ENCODE measurements at places on chromosomes 12 and 14.

DNA sequence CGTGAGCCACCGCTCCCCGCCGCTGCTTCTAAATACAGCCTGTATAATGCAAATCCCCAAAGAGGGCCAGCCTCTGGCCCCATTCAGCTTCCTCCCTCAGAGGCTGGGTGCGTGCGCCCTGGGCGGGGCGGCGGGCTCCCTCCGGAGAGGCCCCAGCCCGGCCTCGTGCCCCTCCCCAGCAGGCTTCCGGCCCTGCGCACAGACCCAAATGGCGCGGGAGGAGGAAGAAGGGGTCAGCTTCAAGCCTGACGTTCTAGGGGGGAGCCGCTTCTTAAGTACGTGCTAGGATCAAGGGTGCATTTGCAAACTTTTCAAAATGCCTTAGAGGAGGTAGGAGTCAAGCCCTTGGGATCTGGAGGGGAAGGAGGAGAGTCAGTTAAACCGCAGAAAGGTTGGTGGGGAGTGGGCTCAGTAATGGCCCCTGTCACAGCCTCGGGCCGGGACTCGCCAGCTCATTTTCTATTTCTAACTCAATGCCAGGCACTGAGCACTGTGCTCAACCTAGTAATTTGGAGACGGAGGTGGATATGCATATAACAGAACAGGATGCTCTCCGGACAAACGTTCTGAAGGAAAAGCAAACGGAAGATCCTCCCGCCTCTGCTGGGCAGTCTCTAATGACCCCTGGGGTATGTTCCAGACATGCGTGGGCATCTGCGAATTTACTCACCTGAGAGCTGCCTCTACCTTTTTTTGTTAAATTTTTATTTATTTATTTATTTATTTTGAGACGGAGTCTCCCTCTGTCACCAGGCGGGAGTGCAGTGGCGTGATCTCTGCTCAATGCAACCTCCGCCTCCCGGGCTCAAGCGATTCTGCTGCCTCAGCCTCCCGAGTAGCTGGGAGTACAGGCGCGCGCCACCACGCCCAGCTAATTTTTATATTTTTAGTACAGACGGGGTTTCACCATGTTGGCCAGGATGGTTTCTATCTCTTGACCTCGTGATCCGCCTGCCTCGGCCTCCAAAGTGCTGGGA lies 32.3 kb downstream of the NINJ2 start:
- DNase-seq, result peak; percentile 38

GRCh38 chr12:125434936-125435443 lies 369.8 kb downstream of the AACS start:
- no peak for DNase-seq

GRCh38 chr12:109833307-109834189 lies at the start of gene TRPV4:
TRPV4 (minus strand) TSS chr12:109833398; CDS start chr12:109814796, 18,602 bp downstream.
- no peak for DNase-seq

GRCh38 chr12:108483213-108484059 lies 31.6 kb upstream of the FICD start:
- no peak for DNase-seq

DNA sequence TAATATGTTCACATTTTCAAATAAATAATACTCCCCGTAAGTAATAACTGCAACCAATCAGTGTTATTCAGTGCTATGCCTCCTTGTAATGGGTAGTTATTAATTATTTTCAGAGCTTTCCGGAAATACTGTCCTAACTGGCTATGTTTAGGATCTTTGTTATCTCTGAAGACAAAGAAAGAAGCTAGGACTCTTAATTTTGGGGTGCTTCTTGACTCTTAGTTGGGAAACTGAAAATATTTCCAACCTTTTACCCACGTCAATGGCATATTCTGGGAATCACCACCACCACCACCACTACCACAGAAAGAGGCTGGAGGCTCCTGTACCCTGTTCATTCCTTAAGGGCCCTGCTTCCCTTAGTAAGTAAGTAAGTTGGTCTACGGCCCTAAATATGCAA lies 39.1 kb downstream of the RAD52 start:
- DNase-seq, result no peak

DNA sequence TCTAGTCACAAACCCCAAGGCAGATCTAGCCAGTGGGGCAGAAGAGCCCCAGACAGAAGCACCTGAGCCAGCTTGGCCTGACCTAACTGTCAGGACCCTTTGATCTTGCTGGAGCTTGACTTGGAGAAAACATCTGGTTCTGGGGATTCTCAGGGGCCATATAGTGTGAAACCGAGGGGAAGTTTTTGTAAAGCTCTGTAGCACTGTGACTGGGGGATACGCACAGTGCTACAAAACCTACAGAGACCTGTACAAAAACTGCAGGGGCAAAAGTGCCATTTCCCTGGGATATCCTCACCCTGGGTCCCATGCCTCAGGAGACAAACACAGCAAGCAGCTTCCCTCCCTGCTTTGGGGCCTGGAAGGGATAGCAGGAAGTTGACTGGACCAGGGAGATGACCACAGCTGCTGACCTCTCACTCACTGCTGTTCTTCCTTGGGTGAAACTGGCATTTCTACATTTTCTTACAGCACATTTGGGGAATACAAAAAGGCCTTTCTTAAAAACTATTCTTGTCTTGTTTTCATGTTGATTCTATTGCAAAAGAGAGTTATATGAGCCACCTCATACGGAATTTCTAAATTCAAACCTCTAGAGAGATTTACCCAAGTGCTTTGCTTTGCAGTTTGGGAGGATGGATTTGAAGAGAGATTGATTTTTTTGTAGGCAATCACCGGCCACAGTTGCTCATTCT lies 140.0 kb downstream of the DAD1 start:
- no peak for DNase-seq

- DNase-seq, result no peak
These were observed 2.7 kb downstream of the DYRK2 start for GRCh38 chr12:67651132-67651695.

DNA sequence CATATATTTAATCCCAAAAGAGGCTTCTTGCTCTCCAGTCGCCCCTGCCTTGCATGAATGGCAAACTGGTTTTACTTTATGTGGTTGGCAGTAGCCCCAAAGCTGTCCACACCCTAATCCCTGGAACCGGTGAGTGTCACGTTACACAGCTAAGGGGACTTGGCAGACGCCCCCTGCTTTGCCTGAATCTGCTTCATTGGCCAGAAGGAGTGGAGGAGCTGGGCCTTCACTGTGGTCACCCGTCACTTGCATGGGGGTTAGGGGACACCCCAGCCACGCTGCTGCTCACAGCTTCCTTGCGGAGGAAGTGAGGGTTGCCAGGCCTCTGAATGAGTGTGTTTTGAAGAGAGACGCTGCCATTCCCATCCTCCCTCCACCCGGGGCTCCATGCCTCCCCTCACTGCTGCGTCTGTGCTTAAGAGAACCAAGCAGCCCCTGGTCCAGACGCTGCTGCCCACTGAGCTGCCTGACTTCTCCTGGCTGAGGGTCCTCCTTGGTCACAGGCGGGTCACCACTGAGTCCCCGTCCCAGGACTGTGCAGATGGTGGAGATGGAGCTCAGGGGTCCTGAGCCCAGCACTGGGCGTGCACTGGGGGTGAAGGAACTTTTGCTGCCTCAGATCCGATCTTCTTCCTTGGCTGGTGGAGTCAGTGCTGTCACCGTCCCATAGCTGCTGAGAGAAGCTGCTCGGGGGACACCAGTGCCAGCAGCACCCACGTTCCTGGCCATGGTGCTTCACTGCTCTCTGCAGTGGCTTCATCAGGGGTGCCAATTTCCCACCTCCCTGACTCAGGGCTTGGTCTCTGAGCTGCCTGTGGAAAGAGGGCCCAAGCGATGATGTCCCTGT lies 39.8 kb downstream of the GALNT9 start:
- no peak for DNase-seq

GRCh38 chr12:120361506-120362208 lies 7.3 kb downstream of the MSI1 start:
- no peak for DNase-seq

GRCh38 chr12:19491863-19492262 lies 52.6 kb downstream of the AEBP2 start:
- no peak for DNase-seq

DNA sequence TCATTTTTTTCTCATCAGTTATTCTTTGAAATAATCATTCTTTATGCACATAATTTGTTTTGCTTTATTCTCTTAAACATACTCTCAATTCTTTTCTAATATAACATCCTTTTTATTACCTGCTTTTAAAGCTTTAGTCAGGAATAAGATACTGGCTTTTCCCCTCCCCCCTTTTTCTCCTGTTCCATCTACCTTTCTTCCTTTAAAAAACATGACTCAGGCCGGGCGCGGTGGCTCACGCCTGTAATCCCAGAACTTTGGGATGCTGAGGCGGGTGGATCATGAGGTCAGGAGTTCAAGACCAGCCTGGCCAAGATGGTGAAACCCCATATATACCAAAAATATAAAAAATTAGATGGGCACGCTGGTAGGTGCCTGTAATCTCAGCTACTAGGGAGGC lies 25.4 kb downstream of the HIF1A start:
- DNase-seq, result no peak

Measured in stimulated activated CD8-positive, alpha-beta memory T cell treated with anti-CD3 and anti-CD28 coated beads, Interleukin-15, amount 100 ng/mL, for 4 hours (primary cell).